HS-5 (cell line): ENCODE measurements at places on chromosomes 3 and 15.

DNA sequence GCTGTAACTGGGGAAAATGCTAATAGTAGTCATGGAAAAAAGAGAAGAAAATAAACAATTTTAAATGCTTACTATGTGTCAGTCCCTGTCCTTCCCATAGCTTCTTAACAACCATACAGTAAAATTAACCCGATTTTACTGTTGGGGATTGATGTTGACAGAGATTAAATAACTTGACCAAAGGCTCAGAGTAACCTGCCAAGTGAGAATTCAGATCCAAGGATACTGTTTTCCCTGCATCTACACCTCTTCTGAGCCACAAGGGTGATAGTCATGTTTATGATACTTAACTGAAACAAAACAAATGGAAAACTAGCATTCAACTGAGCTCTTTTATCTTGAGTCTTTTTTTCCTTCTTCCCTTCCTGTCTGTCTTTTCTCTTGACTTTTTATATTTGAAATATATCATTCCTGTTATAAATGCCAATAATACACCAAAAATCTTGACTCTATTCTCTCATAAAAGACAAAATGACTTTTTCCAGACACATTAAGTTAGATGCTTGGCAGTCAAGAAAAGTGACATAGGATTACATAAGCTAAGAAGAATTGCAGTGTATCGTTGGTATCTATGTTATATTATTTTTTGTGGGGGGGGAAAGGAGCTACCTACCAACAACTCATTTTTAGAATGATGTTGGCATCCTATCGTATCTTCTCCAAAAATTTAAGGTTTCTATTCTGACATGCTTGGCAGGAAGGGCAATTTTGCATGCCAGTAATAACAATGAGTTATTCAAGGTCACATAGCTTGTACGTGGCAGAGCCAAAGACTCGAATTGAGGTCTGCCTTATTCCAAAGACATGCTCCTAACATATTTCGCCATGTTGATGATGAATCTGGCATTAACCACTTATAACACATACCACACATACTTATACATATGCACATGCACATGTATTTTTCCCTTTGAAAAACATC, 306.6 kb upstream of the KCNH8 start:
- no peak for DNase-seq

DNA sequence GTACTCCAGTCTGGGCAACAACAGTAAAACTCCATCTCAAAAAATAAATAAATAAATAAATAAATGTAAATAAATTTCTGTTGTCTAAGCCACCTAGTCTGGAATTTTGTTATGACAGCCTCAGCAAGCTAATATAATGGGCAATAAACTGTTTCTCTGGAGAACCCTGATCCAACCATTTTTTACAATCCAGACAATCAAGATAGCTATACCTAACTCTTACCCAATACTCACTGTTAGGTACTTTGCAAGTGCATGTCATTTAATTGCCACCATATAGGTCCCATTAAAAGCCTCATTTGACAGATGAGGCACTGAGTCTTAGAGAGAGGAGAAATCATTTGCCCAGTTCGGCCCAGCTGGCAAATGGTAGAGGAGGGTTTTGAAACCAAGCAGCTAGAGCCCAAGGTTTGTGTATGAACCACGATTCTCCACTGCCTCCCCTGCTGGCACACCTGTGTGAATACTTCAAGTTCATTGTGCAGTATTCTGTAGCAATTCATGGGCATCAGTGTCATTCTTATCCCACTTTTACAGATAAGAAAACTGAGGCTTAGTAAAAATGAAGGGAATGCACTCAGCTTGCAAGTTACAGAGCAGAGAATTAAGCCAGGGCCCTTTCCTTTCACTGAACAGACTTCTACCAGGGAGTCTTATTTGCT, 107.0 kb upstream of the UBE2E1 start:
- no peak for DNase-seq

DNA sequence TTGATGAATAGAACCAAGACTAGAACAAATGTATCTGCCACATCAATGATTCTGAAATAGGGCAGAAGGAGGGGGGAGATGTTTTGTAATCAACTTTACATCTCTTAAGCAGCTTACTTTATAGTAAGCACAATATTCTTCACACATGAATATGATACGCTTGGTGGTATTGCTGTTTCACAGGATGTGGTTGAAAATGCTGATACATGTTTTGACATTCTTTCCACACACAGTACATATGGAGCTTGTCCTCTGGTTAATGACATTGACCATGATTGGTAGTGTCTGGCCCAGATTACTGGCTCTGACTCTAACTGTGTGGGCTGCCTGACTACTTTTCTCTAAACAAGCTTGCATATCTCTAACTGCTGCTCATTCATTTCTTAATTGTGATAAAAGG, 168.9 kb downstream of the KLHL25 start:
- no peak for DNase-seq

DNA sequence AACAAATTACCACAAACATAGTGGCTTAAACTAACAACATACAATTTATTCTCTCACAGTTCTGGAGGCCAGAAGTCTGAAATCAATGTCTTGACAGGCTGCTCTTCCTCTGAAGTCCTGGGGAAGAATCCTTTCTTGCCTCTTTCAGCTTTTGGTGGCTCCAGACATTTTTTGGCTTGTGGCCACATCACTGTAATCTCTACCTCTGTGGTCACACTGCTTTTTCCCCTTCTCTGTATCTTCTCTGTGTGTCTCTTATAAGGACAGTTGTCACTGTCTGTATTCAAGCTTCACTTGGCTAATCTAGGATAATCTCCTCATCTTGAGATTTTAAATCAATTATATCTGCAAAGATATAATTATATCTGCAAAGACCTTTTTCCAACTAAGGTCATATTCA, 80.3 kb upstream of the ABHD2 start:
- DNase-seq = no peak

- no peak for DNase-seq
Measured at GRCh38 chr15:34973512-34973911, 4.0 kb upstream of the AQR start.

- DNase-seq = no peak
Measured at GRCh38 chr3:196804773-196805172, 62.9 kb upstream of the SENP5 start.

DNA sequence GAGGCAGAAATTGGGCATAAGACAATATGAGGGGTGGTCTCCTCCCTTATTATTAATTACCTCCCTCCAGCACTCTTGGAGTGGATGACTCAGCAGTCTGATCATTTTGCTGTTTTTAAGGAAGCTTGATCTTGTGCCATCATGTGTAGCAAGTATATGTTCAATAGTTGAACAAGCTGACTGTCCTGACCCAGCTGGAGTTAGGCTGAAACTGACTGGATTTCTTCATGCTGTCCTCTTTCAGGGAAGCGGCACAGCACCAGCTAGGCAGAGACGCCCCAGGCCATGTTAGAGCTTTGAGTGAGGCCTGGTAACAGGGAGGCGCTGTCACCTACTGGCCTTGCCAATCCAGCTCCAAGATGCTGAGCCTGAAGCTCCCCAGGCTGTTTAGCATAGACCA, 54.4 kb upstream of the KIF23 start:
- no peak for DNase-seq

DNA sequence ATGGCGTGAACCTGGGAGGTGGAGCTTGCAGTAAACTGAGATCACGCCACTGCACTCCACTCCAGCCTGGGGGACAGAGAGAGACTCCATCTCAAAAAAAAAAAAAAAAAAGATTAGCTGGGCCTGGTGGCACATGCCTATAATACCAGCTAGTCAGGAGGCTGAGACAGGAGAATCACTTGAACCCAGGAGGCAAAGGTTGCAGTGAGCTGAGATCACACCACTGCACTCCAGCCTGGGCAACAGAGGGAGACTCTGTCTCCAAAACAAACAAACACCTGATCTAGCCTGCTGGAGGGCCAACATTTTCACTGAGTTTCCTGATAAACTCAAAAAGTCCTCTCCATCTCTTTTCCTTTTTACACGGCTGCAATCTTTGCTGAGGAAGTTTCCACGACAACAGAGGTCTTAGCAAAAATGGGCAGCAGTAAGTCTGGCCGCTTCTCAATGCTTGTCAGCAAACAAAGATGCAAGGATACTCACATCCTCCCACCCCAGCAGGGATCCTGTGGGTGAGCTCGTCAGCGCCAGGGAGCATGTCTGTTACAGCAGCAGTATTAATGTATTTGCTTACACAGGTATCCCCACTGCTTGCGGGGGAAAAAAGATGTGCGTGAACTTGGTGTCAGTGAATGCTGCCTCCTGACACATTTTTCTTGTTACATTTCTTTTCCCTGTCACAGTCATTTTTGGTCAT, 21.0 kb upstream of the CCDC174 start:
- no peak for DNase-seq

- peak; percentile 22 for DNase-seq
Measured at GRCh38 chr3:57855281-57855680, 99.2 kb downstream of the SLMAP start.

DNA sequence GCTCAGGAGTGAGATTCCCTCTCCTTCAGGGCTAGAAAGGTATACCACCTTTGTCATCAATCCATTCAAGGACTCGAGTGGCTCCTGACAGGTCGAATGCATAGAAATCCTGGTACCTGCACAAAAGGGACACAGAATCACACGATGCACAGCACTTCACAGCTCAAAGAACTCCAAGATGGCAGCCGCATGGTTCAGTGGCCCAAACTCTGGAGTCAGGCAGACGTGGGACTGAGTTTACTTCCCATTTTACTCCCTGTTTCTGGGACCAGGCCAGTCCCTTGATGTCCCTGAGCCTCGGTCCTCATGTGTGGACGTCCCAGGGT, 536 bp downstream of the WDR73 start:
- DNase-seq = no peak

DNA sequence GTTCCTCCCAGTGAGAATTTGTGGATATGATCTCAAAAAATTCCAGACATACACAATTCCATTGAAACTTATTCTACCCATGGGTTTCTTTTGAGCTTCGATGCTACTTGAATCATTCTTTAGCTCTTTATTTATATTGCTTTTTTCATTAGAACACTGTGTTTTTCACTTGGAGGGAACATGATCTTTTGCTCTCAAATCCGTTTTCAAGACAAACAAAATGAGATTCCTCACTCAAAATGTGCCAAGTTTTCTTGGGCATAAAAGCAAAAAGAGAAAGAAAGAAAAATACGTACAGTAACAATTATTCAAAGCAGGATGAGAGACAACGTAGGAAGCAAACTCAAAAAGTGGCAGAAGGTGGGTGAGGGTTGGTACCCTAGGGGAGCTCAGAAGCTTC, 118.8 kb upstream of the PDZRN3 start:
- no peak for DNase-seq

DNA sequence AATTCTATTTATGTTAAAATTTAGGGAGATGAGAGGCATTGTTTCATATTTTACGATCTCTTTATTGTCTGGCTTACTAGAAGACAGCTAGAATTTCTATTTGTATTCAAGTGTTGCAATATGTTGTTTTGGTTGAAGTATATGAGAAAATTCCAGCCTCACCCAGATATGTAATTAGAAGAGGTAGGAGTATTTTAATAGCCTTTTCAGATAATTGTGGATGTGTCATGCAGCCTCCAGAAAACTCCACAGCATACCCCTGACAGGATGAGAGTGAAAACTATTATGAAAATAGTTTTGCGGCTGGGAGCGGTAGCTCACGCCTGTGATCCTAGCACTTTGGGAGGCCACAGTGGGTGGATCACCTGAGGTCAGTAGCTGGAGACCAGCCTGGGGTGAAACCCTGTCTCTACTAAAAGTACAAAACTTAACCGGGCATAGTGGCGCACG, 21.5 kb upstream of the USP3 start:
- DNase-seq = no peak

DNA sequence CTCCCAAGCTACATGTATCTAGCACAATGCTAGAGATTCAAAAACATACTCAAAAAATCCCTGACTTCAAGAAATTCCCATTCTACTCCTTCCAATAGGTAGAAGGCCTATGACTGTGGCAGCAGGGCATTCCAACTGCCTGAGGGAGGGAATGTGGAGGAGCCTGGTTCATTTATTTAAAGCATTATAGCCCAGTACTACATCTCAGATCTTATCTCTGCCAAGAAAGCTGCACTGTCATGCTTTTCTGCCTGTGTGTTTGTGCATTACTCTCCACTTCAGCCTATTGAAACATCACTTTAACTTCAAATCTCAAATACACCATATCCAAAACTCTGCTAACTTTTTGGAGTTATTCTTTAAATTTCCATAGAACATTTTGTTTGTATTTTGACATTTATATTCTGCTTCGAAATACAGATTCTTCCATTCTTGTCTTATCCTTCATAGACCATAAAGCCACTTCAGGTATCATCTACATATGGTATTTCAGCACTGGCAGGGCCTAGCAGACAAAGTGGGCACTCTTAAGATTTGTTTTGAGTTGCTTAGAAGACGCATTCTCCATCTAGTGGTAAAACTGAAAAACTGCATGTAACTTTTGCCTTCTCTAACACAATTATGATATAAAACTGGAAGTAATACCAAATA, 59.1 kb upstream of the NEDD4 start:
- peak; percentile 38 for DNase-seq
